ENCODE measurements at places on chromosomes 6 and 20.

DNA sequence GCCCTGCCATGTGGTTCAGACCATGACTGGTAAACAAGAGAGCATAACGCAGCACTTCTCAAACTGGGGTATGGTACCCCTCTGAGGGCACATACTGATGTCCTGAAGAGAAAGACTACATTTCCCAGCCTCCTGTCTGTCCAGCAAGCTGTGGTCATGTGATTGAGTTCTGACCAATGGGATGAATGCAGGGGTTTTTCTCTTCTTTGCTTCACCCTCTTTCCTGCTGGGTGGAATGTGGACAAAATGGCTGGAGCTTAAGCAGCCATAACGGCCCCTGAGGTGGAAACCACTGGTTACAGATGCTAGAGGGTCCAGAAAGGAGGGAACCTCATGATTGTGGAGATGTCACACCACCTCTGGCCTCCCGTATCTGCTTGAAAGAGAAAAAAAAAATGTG, 19.4 kb upstream of the KCNB1 start:
- no peak for DNase-seq

DNA sequence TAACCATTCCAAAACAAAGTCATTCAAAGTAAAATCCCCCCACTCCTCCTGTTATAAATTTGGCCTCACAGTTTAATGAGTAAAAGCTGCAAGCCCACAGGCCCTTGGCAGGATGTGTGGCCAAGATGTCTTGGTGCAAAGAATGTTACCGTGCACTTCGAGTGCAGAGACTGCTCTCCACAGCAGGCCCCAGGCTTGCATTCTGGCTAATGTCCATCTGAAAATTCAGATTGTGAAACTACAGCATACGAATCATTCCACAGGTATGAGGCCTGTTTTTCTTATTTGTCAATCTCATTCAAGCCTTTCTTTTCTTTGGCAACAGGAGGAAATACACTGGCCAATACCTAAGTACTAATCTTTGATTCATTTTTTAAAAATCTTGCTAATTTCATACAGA, 7.1 kb downstream of the RPS6KA2 start:
- no peak for DNase-seq

- no peak for DNase-seq
Observed at GRCh38 chr6:49326347-49326746, 136.7 kb downstream of the MMUT start.

- no peak for DNase-seq
Observed at GRCh38 chr20:62984666-62985443, 21.9 kb downstream of the BHLHE23 start.

GRCh38 chr6:121791396-121792315, 356.2 kb downstream of the GJA1 start:
- no peak for DNase-seq

GRCh38 chr20:50575865-50576720, 65.9 kb downstream of the PTPN1 start:
- peak; percentile 92 for DNase-seq

GRCh38 chr6:43451348-43451747, 4.0 kb downstream of the DLK2 start:
- no peak for DNase-seq

DNA sequence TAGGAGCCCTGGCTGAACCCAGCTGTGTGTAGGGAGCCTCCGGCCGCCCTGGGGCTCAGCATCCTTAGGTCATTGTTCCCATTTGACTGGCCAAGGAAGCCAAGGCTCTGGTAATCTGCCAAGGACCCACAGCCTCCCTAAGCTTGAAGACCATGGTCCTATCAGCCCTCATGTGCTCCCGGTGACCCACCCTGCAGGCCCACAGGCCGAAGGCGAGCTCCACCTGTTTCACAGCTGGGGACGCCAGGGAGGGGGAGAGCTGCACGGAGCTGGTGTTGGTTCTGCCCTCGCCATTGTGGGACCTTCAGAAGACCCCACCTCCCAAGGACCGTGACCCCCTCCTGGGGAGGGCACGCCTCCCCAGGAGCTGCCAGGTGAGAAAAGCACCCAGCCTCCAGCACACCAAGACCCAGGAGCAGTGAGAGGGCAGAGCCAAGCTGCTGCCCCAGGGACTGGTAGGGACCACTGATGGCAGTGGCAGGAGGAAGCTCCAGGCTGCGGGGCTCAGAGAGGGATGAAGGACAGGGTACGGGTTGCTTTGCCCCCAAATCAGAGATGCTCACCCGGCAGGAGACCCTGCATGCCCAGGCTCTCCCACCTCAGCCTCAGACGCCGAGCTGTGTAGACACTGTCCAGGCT, 30.7 kb upstream of the MRGBP start:
- DNase-seq: no peak

DNA sequence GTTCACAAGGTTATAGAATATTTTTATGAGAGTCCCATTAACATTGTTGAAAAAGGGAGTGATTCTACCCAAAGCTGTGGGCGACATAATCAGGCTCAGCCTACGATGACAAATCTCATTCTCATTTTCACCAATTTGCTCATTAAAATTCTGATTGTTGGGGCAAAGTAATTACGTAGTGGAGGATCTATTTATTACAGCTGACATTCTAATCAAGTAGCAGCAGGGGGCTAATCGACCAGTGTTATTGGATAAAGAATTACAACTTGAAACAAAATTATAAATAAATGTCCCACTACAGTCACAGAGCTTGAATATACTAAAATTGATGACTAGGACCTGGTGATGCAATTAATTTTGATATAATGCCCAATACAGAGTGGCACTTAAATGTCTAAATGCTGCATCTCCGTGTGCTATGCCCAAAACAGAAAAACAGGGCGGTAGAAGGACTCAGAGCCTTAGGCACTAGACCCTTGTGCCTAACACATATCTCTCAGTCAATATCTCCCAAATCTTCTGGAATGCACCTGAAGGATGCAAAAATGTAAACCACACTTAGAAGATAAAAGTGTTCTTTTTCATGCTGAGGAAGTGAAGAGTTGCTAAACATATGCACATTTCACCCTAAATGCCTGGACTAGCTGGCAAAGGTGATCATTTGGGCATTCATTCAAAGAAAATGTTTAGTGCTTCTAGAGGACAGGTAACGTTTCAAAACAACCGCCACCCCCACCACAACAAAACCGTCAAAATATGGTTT, 88.3 kb downstream of the CD24 start:
- no peak for DNase-seq

- peak; percentile 58 for DNase-seq
Observed at GRCh38 chr20:52312132-52312729, 120.7 kb upstream of the ZFP64 start.

GRCh38 chr6:56938649-56939191, 16.2 kb upstream of the BEND6 start:
- no peak for DNase-seq

DNA sequence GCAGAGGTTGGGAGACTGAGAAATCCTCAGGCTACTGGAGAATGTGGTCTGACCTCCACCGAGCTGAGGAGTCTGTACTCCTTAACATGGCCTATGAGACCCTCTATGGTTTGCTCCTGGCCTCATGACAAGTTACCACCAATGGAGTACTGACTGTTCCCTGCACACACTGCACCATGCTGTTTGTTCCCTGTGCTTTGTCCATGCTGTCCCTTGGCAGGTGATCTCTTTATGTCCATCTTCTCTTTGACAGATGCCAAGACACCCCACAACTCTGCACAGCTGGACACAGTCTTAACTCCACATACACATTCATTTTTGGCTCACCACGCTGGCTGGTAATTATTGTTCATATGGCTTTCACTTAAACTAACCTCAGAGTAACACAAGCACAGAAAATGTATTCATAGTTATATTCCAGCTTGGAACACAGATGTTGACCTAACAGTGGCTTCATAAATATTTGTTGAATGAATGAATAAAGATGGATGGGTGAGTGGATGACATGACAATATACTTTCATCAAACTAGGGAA, 258.0 kb downstream of the ATXN1 start:
- DNase-seq: no peak

DNA sequence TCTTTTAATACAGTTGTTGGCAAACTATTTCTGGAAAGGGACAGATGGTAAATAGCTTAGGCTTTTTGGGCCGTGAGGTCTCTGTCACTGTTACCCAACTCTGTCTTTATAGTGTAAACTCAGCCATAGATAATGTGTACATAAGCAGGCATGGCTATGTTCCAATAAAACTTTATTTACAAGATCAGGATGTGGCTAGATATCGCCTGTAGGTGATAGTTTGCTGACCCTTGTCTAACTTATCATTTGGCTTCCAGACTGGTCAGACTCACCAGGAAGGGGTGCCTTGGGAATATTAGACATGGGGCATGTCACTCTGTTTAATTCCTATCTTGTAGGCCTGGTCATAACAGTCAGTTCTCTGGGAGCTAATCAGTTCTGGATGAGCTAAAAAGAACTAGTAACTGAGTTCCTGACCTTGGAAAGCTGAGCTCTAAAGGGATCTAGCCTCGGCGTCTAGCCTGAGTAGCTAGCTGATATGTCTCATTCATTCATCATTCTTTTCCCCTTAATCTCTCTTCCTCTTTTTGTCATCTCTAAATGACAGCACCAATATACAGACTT, 163.6 kb downstream of the SLC16A10 start:
- no peak for DNase-seq

GRCh38 chr6:135665935-135666334, 168.4 kb upstream of the AHI1 start:
- no peak for DNase-seq

- no peak for DNase-seq
Observed at GRCh38 chr6:137095651-137096238, 51.0 kb upstream of the IL20RA start.

GRCh38 chr6:166408936-166409755, 26.4 kb upstream of the MPC1 start:
- peak; percentile 73 for DNase-seq

- no peak for DNase-seq
Observed at GRCh38 chr6:20028143-20028542, 184.1 kb downstream of the MBOAT1 start.

DNA sequence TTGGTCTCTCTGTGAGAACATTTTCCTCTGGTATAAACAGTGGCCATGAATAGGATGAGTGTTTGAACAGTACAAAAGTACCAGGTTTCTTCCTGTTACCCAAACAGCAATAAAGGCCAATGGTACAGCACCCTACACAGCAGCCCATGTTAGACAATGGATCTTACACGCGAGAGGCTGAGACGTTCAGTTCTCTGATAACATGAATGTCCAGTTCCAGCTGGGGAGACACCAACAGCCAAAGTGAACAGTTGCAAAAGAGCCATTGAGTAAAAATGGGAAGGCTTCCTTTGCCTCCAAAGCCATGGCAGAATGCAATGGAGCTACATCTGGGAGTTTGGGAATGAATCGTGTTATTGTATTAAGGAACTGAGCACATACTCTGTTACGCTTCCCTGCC, 246.8 kb upstream of the SGK1 start:
- DNase-seq: no peak

GRCh38 chr20:51127713-51128112, 104.8 kb upstream of the KCNG1 start:
- DNase-seq: no peak

DNA sequence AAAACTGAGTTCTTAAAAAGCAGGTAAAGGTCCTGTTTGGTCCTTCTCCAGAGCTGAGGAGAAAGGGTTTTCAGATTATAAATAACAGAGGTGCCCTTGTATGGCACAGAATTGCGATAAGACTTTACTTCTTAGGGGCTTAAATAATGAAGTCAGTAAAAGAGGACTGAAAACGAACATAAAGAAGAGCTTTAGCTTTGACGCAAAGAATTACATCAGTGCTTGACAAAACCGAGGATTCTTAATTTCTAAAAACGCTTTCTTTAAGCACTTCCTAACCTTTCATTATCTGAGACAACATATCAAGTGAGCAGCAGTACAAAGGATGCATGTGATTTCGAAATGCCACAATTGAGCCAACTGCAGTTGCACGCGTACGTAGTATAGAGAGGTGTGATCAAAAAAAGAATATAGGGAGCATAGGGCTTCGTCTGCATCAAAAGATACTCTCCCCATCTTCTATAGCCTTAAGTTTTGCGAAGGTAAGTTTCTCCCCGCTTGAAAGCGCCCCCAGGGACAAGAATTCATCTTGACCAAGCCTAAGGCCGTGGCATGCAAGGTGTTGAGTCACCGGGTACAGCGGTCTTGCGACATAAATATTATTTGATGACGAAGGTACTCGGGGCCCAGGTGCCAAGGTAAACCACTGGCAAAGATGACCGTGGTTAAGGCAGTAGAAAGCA, 778 bp upstream of the LOC128125822 start:
- DNase-seq: peak; percentile 62

- no peak for DNase-seq
Observed at GRCh38 chr20:62906647-62907375, 19.5 kb downstream of the DIDO1 start.

- DNase-seq: no peak
Observed at GRCh38 chr6:31794294-31794865, 1.2 kb downstream of the VARS1 start.

DNA sequence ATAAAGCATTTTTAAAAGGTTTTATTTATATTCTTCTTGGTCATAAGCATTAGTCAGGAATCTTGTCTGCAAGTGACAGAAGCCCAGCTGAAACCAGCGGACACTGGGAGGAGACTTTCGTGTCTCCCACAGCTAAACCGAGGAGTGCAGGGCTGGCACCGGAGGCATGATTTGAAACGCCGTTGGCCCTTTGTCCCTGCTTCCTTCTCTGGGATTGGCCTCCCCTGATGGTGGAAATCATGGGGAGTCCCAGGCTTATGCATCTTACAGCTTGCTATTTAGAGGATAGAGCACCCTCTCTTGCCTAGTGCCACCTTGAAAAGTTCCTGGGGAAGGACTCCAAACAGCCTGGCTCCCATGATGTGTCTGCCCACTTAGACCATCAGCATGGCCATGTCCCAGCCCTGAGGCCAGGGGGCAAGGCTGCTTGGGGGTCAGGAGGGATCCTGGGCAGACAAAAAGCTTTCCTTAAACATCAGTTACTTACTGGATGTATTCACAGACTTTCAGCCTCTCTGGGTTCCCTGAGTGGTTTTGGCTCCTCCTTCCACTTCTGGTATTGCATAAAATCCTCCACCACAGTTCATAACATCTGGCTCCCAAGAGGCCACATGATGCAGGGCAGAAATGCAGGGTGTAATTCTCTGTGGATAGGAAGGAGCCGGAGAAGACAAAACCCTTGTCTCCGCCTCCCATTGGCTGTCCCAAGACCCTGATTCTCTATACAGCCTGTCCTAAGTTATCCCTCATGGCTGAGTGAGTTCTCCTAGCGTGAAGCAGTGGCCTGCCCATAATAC, 49.3 kb upstream of the INSM1 start:
- no peak for DNase-seq

GRCh38 chr20:5979801-5980200, 29.3 kb downstream of the MCM8 start:
- DNase-seq: no peak

DNA sequence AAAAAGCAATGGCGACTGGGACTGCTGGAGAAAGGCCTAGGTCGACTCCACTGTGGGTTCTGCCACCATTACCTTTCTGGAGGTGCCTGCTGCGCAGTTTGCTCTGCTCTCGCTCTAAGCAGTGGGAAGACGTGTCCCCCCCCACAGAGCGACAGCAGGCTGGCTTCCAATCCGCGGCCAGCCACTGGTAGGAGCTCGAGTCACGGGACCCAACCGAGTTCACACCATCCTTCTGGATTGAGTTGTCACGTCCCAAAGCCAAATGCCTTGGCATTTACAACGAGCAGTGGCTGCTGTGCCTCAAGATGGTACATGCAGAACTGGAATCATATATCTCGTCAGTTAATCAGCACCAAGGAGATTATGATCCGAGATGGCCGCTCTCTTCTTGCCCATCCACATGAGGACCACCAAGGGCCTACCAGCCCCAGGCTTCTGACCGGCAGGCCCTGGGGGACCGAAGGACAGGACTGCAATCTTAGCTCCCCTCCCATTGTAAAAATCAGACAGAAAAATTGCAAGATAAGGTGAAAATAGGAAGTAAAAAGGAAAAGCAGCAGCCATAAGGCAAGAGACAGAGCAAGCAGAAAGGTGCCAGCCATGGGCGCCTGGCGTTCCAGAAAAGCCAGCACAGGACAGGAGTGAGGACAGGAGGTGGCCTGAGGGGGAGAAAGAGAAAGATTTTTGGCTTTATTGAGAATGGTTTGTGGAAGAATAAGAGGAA, 74.4 kb downstream of the TRAM2 start:
- DNase-seq: no peak
